ENCODE measurements at places on chromosomes 1 and 21.
A peak's percentile ranks its signal among the peaks of the same experiment; 100 is the strongest.

DNA sequence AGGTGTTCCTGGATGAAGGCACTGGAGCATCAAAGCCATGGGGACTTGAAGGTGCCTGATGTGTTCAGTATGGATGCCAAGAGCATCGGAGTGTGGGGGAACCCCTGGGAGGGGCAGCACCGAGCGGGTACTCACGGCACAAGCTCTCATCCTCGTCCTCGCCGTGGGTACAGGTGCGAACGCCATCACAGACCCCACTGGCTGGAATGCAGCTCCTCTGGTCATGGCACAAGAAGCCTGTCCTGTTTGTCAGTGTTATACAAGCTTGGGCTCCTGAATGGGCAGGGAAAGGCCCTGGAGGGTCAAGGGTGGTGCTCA is 6.0 kb downstream of the LDLRAD1 start:
- DNase-seq: no peak

DNA sequence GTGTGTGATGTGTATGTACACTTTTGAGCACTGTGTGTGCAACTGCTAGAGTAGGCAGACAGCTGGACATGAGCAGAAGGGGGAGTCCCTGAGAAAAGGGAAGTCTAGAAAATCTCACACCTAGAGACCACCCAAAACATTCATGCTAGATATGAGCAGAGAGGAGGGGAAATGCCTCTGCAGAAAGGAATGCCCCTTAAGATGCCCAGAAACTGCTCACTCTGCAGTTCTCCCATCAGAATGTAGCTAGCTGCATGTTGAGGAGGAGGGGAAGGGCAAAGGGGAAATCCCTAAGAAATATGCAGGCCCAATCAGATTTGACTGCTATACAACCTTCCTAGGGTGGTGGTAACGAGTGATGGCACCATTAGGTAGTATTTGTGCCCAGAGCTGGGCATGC is 31.8 kb upstream of the MAGOH start:
- DNase-seq: no peak

DNA sequence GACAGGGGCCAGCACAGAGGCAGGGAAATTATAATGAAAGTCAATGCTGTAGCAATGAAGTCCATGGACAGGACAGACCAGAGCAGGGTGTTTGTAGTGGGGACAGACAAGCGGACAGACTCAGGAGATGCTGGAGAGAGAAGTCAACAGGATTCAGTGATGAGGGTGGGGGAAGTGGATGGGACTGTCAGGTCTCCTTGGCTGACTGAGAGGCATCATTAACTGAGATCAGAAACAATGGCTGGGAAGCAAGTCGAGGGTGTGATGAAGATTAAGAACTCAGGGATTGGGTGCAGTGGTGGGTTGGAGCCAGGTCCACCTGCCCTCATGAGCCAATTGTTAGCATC is 25.5 kb downstream of the CD58 start:
- DNase-seq: no peak

DNA sequence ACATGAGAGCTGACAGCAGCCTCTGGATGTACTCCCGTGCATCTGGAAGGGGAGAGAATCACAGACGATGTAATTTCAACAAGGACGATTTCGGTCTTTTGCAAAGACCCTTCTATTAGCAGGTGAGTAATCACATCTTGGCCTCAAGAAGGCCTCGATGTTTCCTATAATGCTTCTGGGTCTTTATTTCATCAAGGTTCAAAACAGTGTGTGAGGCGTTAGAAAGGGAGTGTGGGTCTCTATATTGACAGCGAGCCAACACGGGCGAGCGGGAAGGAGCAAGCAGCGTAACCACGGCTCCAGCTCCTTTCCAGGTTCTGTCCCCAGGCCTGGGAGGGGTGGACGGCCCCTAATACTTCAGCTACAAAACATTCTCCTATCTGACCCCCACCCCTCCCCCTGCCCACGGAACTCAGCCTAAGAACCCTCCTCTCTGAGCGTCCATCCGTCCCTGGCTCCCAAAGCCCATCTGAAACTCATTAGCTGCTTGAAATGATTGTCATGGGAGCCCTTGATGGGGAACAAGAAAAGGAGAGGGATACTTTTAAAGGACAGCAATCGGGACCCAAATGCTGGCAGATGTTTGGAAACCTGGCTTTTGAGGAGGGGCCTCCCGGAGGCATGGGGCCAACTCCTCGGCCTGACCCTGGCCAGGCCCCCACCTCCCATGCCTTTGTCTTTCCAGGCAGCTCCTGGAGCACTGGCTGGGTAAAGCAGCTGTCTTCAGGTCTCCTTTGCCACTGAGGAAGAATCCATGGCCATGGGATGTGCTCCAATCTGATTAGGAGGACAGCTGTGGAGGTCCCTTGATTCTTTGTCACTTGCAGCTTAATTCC is 250.8 kb downstream of the FOXD2 start:
- no peak for DNase-seq

- no peak for DNase-seq
Observed at GRCh38 chr1:226695335-226695900, 43.7 kb downstream of the ITPKB start.

DNA sequence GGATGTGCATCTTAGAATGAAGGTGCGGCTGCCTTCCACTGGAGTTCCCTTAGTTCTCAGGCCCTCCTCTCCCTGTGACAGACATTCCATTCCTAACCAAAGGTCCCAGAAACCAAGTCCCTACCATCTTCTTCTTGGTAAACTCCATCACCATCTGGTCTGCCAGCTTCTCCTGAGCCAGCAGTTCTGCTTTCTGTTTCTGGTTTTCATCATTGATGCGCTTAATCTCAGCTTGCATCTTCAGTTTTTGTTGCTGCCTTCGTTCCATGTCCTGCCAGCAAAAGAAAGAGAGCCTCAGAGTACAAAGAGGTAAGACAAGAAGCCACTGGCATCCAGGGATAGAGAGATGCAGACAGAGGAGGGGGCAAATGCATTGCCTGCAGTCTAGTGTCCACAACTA is 18.0 kb upstream of the VSIG8 start:
- no peak for DNase-seq

GRCh38 chr1:113140588-113141446 is 67.8 kb downstream of the LRIG2 start:
- peak; percentile 53 for DNase-seq

- peak; percentile 26 for DNase-seq
Observed at GRCh38 chr1:218679988-218680748, 335.0 kb downstream of the TGFB2 start.

DNA sequence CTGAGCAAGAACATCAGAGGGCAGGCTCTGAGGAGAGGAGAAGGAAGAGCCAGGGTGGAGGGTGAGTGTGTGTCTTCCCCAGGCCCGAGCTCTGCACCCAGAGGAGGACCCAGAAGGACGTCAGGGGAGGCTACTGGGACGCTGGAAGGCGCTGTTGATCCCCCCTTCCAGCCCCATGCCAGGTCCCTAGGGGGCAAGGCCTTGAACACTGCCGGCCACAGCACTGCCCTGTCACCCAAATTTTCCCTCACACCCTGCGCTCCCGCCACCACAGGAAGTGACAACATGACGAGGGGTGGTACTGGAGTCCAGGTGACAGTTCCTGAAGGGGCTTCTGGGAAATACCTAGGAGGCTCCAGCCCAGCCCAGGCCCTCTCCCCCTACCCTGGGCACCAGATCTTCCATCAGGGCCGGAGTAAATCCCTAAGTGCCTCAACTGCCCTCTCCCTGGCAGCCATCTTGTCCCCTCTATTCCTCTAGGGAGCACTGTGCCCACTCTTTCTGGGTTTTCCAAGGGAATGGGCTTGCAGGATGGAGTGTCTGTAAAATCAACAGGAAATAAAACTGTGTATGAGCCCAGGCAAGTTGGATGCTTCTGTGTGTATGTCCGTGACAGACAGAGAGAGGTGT is 17.1 kb downstream of the BCAN start:
- DNase-seq: no peak
